Central memory CD4-positive, alpha-beta T cell (primary cell): ENCODE measurements at places on chromosomes 16 and 17.

- DNase-seq = no peak
Observed at GRCh38 chr17:44599298-44600175, 42.3 kb downstream of the FZD2 start.

DNA sequence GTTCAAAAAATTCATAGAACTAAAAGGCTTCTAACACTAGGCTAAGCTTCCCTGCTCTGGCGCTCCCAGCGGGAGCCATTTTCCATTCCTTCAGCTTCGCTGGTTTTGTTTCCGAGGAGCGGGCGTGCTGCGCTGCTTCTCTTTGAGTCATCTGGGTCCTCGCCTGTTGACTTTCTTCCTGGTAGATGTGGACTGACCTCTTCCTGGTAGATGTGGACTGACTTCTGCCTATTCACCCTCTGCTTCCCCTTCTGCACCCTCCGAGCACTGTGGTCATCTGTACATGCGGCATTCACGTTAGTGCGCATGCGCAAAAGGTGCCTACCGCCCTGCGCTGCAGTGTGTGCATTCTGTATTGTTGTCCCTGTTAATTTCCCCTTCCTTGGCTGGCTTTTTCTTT lies 40.8 kb upstream of the SEC14L1 start:
- DNase-seq = no peak

DNA sequence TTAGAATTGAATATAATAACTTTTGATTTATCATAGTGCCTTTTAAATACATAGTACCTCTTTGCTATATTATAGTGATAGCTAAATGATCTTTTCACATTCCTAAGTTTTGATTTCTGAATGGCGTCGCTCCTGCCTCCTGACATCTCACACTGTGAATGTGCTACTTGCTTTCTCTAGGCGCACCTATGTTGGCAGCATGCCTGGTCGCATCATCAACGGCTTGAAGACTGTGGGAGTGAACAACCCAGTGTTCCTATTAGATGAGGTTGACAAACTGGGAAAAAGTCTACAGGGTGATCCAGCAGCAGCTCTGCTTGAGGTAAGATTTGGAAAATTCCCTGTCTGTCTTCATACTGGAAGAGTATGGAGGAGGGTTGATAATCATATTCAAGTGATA lies 29.8 kb upstream of the ABCC11 start:
- no peak for DNase-seq

DNA sequence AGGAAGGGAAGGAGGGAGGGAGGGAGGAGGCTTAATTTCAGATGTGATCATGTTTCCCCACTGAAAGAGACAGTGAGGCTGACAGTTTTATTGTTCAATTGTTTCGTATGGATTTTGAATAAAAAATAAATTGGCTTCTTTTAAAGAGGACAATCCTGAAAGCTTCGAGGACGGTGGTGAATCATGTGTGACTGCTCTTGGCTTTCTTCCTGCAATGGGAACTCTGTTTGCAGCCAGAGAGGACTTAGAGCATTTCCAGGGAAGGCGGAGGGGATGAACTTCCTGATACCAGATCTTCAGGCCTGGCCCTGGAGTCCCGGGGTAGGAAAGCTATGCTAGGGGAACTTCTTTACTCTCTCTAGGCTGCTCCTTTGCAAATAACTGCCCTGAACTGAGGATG lies 72.8 kb upstream of the C16orf82 start:
- no peak for DNase-seq

- DNase-seq = peak; percentile 83
Observed at GRCh38 chr16:57023541-57024249, 34.3 kb downstream of the NLRC5 start.

DNA sequence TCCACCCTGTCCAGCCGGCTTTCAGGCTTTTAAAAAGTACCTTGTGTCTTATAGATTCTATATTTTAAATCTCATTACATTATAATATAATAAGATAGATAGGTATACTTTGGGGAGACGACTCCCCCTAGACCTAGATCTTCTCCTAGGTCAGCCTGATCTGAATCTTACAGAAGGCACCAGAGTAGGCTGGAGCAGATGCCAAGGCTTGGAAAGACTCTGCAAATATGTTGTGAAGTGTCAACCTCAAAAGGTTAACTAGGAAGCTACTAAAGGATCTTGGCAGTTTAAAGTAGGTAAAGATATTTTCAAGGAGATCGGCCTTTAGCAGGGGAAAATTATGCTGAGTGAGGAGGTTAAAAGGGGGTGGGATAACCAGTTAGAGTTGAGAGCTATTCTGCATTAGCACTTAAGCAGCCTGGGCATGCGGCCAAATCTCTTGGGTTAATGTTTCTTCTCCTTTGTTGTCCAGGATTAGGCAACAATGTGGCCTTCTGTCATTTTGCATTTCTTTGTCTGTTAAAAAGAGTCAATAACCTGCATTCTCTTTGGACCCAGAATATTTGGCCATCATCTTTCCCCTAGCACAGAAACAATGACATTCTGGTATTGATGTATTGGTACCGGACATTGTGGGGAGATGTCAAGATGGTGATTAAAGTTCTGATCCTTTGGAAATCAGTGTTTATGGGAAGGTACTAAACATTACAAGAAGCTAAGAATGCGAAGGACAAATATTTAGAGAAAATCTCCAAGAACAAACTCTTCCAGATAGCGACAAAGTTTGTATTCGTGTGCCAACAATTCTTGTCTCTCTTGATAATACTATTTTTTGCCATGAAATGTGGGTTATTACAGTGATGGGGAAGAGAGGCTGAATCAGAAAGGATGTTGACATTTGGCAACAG lies 51.2 kb upstream of the DHX40 start:
- DNase-seq = no peak
